ENCODE measurements at places on chromosomes 6 and 20.
A peak's percentile ranks its signal among the peaks of the same experiment; 100 is the strongest.

DNA sequence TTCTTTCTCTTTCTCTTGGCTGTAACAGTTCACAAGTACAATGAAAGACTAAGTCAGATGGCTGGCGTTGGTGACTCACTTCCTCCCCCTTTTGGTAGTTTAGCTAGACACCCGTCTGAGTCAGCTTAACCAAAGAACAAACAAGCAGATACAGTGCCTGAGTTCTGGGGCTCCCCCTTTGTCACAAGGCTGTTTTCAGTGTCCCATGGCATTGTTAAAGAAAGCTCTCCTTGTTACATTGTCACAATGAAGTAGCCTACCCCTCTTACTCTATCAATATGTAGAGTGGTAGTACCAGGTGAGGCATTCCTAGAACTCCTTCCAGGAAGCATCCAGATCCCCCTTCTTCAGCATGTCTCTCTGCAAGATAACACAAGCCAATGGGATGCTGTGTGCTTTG is 38.6 kb downstream of the KIAA0408 start:
- DNase-seq, result no peak

- DNase-seq, result no peak
These were observed 156.7 kb upstream of the LRFN2 start for GRCh38 chr6:40743690-40744446.

DNA sequence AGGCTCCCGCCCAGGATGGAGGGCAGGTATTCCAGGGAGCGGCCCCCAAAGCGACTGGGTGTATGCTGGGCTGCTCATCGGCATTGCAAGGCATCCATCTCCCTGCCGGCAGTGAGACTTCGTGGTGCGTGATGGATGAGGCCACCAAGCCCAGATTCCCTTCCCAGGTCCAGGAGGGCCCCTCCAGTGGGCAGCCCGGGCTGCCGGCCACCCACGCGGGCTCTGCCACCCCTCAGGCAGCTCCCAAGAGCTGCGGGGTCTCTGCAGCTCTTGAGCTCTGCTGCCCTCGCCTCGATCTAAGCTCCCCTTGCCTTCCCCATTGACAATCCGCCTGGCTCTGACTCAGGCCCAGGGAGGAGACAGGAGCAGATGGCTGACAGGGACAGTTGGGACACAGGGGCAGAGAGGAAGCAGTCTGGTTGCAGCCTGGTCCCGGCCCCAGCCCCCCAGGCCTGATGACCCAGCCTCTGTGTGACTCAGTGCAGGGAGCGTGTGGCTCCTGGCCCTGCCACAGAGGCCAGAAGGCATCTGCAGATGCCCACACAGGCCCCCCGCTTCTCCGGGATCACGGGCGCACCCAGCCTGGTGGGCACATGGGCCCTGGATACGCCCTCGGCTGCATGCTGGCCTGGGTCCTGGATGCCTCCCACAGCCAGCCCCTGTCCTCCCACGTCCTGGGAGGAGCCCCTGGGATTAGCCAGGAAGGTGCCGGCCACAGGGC is 33.0 kb downstream of the SLCO4A1 start:
- DNase-seq, result no peak

DNA sequence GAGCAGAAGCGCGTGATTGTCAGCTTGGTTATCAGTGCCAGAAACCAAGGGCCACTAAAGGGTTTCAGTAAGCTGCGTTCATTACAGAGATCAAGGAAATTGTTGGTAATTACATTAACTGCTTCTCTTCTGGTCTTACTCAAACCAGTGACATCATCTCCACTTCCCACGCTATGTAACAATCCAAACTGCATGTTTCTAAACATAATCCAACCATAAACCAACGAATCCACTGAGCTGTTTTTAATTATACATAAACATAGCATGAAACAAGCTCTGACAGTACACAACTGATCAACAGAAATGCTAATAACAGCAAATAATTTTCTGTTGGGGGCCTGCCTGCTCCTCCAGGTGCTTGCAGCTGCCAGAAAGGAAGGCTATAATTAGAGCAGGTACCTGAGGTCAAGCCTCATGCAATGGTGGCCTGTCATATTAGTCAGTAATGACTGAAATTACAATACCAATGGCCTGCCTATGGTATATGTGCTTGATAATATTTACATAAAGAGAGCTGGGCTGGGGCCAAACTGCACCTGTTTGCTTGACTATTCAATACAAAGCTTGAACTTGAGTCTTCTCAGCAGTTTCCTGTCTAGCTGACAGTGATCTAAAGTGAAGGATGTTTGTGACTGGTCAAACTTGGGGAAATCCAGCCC is 40.1 kb downstream of the ILRUN start:
- no peak for DNase-seq

- DNase-seq, result no peak
These were observed 82.8 kb downstream of the TNFAIP3 start for GRCh38 chr6:137949686-137950390.

- DNase-seq, result no peak
These were observed 66.1 kb downstream of the B4GALT5 start for GRCh38 chr20:49647550-49647949.

GRCh38 chr6:166032366-166033200 is 135.1 kb downstream of the TBXT start:
- no peak for DNase-seq

- DNase-seq, result no peak
These were observed 1.1 kb upstream of the SLC32A1 start for GRCh38 chr20:38723017-38723847.

DNA sequence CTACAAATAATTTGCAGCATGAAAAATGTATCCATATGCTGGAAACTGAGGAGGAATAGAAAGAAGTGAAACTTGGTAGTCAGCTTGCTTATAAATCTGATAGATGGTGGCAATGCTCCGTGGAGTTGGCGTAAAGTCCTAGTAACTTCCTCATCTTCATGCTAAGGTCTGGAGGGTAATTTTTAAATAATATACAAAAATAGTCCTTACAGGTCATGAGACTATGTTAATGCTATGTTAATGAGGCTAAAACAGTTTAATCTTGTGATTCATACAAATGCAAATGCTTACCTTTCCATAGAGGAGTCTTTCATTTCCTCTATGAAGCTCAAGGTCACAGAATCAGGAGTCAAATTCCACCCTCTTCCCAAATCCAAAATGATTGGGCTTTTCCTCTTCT is 9.4 kb upstream of the CRIP3 start:
- DNase-seq, result no peak

GRCh38 chr6:111416529-111416928 is 66.5 kb downstream of the REV3L start:
- DNase-seq, result no peak

GRCh38 chr20:25576783-25577530 is 8.4 kb downstream of the NINL start:
- no peak for DNase-seq

GRCh38 chr6:53023323-53023722 is 28.2 kb upstream of the GSTA4 start:
- no peak for DNase-seq

DNA sequence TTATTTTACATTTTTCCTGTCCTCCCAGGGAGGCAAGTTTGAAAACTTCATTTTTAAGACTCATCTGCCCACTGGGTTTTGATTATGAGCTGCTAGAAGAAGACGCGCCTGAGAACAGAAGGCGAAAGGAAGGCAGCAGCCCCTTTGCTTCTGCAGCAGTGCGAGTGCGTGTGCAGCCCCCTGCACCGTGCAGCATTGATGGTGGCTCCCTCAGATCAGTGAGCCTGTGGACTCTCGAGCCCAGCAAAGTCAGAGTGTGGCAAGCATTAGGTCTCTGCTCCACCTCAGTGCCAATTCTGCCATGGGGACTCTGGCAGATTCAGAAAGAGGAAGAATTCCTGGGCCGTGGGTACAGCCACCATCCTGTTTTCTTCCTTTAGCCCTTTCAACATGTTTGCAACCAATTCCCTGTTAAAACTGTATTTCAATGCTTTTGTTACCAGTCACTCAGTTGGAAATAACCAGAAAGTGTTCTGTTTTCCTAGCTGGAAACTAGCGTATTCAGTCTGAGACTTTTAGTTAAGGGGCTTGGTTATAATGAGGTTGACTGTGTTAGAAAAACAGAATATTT is 134.8 kb upstream of the OGFRL1 start:
- no peak for DNase-seq

GRCh38 chr6:26502165-26502564 is 2.1 kb downstream of the BTN1A1 start:
- no peak for DNase-seq

- no peak for DNase-seq
These were observed 93.9 kb downstream of the FOXO3 start for GRCh38 chr6:108654465-108655106.

GRCh38 chr20:33337119-33337518 is 54.1 kb downstream of the BPIFB1 start:
- no peak for DNase-seq

- no peak for DNase-seq
These were observed 22.1 kb downstream of the DEK start for GRCh38 chr6:18242062-18242851.

DNA sequence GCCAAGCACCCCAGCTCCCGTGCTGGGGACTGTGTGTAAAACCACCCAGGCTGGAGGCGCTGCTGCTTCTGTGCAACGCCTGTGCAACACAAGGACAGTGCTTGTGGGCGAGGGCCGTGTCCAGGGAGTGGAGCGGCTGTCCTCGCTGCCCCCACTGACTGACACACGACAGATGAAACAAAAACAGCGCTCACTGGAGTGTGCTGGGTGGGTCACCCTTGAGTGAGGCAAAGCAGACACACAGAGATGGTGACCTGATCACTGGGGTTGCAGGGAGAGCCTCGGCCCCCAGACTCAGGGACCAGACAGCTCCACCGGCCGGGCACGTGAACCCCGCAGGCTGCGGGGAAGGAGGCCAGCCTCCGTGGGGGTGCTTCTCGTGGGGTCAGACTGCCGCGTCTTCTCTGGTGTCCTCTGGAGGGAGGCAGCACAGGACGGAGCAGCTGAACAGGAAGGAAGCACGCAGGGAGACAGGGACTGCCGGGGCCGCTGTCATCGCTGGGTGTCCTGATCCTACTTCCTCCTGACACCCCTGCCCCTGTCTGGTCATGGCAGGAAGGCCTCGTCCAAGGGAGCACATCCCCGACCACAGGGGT is 75.9 kb upstream of the CST7 start:
- DNase-seq, result no peak

- no peak for DNase-seq
These were observed 64.9 kb upstream of the BHLHE23 start for GRCh38 chr20:63071541-63072181.

DNA sequence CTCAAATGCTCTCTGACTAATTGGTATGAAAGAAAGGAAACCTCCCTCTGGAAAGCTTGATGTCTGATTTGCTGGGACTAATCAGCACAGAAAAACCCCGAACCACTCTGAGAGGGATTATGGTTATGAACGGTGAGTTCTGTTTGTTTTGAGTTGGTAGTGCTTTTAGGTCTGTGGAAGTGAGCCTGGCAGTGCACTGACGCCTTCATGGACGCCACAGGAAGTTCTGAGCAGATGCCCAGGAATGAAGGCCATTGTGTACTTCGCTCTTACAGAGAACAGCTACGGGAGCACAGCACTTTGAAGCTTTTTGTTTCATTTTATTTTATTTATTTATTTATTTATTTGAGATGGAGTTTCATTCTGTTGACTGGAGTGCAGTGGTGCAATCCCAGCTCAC is 754.1 kb downstream of the QKI start:
- no peak for DNase-seq

DNA sequence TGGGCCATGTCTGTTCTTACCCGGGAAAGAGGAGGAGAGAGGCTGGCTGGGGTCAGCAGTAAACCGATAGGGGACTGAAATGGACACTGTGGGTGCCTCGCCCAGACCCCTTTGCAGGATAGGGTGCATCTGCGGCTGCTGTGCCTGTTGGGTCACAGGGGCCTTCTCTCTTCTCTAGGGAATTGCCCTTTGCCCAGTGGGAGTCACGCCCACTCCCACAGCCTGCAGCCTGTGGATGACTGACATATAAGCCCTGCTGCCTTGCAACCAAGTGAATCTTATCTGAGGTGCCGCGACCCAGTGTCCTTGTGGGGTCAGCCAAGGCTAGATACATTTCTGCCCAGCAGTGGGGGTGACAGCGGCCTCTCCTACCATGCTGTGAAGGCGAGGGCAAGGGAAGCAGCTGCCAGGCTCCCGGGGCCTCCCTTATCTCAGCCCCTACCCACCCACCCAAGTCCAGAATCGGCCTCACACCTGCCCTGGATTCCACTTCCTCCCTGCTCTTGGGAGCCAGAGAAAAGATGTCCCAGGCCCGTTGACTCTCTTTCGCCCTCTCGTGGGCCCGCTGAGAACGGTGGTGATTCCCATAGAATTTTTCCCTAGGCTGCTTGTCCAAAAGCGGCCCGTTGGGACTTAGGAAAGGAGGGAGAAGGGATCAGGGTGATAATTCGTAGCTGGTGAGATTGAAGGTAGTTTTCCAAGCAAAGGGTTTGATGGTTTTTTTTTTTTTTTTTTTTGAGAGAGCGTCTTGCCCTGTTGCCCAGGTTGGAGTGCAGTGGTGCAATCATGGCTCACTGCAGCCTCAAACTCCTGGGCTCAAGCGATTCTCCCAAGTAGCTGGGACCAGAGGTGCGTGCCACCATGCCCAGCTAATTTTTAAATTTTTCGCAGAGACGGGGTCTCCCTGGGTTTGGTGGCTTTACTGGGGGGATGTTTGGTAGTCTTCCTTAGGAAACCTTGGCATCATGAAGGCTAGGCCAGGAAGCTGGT is 76.4 kb upstream of the RNF24 start:
- peak; percentile 78 for DNase-seq

DNA sequence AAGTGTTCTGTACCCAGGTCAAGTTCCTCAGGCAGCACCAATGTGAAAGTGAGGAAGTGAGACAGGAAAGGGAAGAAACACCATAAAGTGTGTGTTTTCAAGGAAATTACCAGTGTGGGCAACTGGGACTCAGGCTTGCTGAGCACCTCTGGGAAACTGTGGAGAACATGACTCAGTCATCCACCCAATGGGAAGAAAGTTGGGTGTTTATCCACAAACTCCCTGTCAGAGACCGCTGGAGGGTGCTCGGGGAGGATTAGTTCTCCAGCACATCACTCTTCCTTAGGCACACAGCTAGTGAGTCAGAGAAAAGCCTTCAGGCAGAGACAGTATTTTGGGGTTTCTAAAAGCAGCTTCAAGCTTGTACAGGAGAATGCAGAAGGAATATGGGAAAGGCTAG is 93.6 kb downstream of the PCSK2 start:
- DNase-seq, result no peak

DNA sequence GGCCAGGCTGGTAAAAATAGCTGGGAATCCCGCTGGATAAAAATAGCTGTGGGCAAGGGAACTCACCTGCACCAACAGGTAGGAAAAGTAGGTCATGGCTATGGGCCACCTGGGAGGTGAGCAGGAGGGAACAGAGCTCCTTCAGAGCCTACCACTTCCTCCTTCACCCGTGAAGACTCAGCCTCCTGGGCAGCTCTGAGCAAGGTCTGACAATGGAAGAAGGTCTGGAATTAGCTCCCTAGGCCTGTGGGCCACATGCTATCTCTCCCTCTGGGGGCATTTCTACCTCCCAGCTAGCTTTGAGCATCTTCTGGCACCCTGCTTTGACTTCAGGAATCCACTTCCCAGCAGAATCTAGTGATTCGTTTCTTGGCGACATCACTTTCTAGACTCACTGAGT is 153.9 kb downstream of the MRPL14 start:
- peak; percentile 32 for DNase-seq

GRCh38 chr6:41199552-41200246 is 1.2 kb downstream of the TREML2 start:
- DNase-seq, result no peak

GRCh38 chr20:39136798-39137197 is 174.7 kb downstream of the DHX35 start:
- DNase-seq, result no peak

All from liver (tissue), 10 donors.